ENCODE measurements at places on chromosomes 5 and 9.

- no peak for DNase-seq
Observed at GRCh38 chr9:88041447-88041846, 67.1 kb upstream of the CDK20 start.

DNA sequence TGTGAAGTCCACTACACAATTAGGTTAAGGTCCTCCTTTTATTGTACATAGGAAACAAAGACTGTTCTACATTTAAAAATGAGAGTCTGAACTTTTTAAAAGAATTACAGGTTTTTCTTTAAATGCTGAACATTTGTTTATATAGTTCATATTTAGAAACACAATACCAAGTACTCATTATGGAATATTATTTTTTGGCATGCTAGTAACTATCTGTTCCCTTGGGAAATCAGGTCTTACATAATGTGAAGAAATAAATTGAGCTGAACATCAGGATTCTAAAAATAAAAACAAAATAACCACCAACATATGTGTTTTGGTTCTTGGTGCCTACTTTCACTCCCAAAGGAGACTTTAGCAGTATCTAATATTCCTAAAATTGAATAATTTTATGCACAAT lies 230.5 kb upstream of the IZUMO3 start:
- DNase-seq, result no peak

GRCh38 chr5:172082180-172082579 lies 75.7 kb upstream of the FBXW11 start:
- no peak for DNase-seq

DNA sequence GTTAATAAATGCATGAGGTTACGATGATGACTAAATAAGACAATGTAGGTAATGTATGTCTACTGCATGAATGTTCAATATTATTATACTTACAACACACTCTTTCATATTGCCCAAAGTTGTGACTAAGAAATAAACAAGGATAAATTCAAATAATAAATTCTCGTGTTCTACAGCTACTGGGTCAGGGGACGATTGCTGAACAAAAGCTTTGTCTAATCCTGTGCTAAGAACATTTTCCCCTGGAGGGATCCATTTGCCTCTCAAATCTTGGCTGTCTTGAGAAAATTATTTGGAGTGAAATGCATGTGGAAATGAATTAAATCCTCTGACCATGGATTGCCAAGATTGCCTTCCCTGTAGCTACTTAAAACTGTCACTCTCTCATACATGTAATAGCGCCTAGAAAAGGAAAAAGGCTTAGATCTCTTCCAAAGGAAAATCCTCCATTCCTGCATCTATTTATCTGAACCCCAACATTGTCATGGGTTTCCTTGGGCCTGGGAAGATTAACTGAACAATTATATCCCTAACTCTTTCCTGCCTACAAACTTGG lies 893.8 kb upstream of the ACO1 start:
- no peak for DNase-seq

DNA sequence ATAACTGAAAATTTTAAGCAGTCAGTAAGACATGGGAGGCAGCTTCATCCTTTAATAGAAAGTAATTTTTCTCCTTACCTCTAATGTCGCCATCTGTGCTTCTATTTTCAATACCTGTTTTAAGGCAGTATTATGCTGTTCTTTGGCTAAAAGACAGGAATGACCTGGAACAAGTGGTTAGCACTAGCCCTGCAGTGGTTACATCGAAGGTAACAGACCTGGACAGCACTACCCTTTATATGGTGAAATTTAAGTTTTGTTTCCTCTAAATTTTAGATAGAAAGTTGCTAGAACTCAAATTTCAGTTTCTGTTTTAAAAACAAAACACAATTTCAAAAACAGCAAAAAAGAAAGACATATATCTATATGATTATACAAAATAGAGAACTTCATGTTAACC lies 534.1 kb upstream of the CDH6 start:
- no peak for DNase-seq

GRCh38 chr5:169421677-169422076 lies 120.7 kb upstream of the SLIT3 start:
- DNase-seq, result no peak

GRCh38 chr5:150751096-150751891 lies 7.5 kb downstream of the DCTN4 start:
- DNase-seq, result no peak
